ENCODE measurements at places on chromosomes 2 and 18. TPM values are rescaled to one million over a fixed set of nuclear protein-coding genes. Genes with fewer than 3 reads are reported as not detected.

DNA sequence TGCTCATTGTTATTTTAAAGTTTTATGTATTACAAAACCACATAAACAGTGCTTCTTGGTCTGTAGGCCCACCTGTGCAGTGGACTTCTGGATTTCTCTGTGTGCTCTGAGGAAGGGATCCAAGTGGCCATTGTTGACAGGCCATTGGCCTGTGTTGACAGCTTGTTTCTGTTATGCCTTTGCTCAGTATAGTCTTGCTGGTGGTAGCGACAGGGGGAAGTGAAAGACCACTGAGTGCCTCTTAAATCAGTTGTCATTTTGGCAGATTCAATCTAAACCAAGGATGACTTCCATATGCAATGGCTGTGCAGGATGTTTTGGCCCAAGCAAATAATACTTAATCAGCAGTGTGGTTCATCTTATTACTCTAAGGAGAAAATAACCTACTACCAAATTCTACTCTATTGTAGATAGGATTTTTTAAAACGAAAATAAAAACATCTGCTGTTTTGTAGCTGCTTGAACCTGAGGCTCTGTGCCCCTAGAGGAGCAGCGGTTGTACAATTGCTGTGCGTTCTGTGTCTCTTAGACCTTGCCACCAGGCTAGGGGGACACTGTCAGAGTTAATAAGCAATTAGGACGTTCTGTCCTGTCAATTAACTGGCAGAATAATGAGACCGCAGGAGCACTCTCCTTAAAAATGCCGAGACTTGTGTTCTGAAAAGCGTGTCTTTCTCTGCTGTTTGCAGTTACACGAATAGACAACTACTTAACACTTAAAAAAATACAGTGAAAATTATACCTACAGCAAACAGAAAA is 108.2 kb downstream of the RHBDD1 start:
- no peak for DNase-seq

GRCh38 chr2:95274291-95275150 is at the start of gene PROM2:
Gene PROM2, plus strand, starts transcription at chr2:95274449. Its CDS starts 137 bp downstream, at chr2:95274586.
- no peak for DNase-seq

- no peak for DNase-seq
Measured at GRCh38 chr18:28050545-28050944, 126.4 kb downstream of the CDH2 start.

DNA sequence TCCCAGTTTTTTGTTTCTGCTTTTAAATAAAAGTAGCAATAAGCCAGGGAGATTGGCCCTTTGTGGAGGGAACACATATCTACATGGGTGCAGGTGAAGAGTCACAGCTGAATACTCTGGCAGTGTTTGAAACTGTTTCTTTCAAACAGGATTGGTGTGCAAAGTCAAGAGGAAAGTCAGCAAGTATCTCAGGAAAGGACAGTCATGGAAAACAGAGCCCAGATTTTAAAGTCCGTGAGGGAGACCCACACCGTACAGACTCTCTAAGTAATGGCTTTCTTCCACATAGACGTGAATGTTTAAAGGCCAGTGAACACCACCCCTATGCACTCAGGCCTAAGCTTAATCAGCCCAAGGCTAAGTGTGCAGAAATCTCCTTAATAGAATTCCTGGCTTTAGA is 95.3 kb downstream of the GFPT1 start:
- DNase-seq: no peak

- DNase-seq: no peak
Measured at GRCh38 chr2:120704696-120705095, 31.0 kb upstream of the GLI2 start.

- no peak for DNase-seq
Measured at GRCh38 chr2:122867941-122868340, 1112.5 kb downstream of the TSN start.

GRCh38 chr18:24982831-24983230 is 369.1 kb downstream of the ZNF521 start:
- no peak for DNase-seq

DNA sequence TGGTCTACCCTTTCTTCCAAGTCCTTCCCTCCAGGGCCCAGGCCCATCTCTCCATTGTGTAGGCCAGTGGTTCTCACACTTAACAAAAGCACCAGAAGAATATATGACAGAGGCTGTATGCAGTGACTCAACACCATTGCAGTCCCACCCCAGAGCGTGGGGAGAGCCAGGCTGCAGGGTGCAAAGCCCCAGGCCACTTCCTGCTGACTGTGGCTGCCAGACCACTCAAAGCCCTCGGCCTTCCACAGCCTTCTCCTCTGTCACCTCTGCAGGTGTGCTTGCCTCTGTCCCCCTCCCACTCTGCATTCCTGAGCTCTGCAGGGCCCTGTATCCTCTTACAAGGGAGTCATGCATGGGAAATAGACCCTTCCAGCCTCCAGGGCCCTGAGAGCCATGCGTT is 40.4 kb upstream of the ARHGEF4 start:
- no peak for DNase-seq

DNA sequence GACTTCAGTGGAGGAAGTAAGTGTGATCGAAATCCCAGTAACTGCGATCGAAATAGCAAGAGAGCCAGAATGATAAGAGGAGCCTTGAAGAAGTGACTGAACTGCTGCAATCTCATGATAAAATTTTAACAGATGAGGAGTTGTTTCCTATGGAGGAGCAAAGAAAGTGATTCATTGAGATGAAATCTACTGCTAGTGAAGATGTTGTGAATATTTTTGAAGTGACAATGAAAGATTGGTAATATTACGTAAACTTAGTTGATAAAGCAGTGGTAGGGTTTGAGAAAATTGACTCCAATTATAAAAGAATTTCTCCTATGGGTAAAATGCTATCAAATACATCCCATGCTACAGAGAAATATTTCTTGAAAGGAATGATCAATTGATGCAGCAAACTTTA is 780.6 kb downstream of the MBD2 start:
- no peak for DNase-seq

DNA sequence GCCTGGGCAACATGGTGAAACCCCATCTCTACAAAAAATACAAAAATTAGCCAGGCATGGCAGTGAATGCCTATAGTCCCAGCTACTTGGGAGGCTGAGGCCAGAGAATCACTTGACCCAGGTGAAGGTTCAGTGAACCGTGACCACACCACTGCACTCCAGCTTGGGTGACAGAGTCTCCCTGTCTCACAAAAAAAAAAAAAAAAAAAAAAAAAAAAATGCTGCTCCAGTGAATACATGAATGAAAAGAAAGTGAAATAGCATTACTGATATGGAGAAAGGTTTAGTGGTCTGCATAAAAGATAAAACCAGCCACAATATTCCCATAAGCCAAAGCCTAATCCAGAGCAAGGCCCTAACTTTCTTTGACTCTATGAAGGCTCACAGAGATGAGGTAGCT is 44.5 kb downstream of the METTL8 start:
- DNase-seq: no peak

GRCh38 chr18:51068105-51068504 is 38.1 kb downstream of the SMAD4 start:
- DNase-seq: no peak

DNA sequence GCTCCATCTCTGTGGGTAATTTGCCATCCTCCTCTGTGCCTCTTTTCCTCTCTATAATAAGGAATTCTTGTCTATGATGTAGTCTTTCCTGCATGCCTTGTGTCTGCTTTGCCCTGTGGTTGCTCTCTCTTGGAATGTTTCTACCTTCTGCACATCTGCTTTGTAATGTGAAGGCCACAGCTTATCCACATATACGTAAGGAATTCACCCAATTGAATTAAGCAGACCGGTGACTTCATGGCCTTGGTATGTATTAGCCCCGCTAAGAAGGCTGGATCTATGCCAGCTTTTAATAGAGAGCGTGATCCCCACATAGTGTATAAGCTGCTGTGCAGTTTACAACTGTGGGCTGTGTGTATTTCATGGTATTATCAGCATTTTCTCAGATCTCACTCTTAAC is 274.7 kb downstream of the RNF144A start:
- DNase-seq: no peak

DNA sequence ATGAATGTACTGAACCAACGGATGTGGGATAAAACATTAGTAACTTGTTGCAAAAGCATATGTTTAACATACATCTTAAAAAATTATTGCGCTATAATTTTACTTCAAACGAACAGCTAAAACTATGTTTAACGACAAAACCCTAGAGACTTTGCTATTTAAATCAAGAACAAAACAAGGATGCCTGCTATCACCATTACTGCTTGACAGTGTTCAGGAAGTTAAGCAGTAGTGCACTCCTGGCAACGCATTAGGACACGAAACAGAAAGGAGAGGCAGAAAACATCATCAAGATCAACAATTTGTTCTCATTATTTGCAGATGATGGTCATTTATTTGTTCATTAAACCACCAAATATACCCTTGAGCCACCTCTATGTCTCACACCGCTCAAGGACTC is 151.9 kb downstream of the GALNT1 start:
- DNase-seq: no peak

GRCh38 chr18:58895385-58895784 is 30.7 kb downstream of the ZNF532 start:
- DNase-seq: no peak

DNA sequence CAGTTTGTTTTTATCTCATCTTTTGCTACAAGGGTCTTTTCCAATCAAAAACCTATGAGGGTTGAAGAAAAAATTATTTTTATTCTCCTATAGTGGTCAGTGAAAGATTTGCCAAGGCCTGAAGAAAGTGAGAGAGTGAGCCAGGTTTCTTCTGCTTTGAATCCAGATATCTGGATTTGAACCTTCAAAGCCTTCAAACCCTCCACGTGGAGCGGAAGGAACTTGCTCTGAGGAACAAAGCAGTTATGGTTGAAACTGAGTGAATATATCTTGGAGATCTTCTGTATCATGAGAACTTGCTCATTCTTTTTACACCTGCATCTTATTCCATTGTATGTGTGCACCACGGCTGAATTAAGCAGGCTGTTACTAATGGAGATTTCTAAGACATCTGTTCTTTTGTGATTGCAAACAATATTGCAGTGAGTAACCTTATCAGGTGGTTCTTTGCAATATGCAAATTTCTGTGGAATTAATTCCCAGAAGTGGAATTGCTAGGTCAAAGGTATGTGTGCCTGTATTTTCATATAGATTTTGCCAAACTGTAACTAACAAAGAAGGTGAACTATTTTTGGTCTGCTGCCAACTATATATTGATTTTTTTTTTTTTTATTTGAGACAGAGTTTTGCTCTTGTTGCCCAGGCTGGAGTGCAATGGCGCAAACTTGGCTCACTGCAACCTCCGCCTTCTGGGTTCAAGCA is 147.9 kb downstream of the B3GNT2 start:
- no peak for DNase-seq

DNA sequence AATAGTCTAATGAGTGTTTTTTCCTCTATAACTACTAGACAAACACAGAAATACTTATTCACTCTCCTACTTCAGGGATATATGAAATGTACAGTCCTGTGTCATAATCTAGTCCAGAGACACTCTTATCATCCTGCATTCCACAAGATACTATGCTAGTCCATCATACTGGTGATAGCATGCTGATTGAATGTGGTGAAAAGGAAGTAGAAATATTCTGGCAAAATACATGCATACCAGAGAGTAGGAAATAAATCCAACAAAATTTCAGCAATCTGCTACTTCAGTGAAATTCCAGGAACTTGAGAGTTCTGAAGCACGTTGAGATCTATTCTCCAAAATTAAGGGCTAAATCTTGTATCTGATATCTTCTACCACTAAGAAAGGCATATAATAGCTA is 353.9 kb downstream of the PID1 start:
- DNase-seq: no peak

DNA sequence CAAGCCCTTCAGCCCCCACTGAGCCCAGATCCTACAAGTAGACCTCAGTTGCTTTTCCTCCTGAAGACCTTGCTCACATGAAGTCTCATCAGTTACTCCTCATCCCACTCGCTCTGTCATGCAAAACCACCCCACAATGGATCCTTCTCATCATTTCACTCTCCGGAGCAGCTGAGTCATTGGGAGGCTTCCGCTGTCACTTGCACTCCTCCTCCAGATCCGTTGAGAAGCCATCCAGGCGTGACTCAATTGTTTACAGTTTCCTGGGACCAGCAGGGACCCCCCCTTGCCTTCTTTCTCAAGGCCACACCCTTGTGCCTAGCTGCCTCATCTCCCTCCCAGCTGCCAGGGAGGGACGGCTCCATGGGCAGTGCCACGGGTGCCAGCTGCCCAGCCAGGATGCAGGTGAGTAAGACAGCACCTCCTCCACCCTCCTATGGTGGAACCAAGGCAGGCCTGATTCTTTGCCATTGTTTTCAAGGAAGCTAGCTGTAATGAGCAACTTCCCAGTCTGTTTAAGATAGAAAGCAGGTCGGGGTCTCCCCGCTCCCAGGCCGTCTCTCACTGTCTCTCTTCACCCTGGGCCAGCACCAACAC is 16.3 kb downstream of the GPR55 start:
- DNase-seq: no peak

DNA sequence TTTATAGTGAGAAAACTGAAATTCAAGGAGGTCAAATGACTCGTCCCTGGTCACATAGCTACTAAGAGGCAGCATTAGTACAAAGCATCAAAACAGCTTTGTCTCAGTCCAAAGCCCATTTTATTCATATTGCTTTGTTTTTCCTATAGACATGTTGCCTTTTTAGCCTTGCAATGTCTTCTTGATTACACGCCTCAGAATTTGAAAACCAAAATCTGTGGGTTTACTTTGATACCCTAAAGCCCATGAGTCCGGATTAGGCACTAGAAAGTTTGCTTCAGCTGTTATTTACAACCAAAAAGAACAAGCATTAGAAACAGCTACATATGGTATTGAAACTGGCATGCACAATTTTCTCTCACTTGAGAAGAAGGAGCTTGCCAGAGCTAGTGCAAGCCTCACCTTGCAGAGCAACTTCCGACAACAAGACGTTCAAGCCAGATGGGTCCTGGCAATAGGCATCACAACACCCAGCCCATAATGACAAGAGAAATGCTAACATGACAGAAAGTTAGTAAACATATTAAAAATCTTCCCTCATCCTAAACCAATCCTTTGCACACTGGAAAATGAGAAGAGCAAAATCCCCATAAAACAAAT is 276.8 kb downstream of the RIT2 start:
- no peak for DNase-seq

DNA sequence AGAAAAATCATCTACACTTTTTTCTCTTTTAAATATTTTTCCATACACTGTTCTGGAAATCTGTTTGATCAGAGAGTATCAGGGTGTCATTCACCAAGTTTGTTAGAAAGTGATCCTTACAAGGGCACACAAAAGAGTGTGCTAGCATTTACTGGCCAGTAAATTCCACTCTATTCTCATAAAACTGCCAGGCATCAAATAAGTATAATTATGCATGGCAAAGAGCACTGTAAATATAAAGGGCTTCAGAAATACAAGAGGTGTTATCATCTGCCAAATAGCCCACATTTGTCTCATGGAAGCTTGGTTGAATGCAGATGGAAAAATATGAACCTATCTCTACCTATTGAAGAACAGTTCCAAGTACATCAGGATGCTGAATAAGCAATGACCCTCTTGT is 847.3 kb upstream of the ACVR2A start:
- no peak for DNase-seq

GRCh38 chr2:234631646-234632514 is 135.0 kb upstream of the ARL4C start:
- DNase-seq: no peak

The RAB12 gene
- total RNA-seq: 36.0 TPM

The TXNDC2 gene
- total RNA-seq: not detected

The IL1RL2 gene
- not detected for total RNA-seq

The SERPINB4 gene
- not detected for total RNA-seq

The GNLY gene
- total RNA-seq: 0.98 TPM

The ABCB11 gene
- 0.30 TPM for total RNA-seq

The CABYR gene
- 1.5 TPM for total RNA-seq

Measured in tibial nerve (tissue), 4 donors.